ENCODE measurements at places on chromosomes 7 and 10.

GRCh38 chr7:83162402-83163256, at the start of gene PCLO:
Gene PCLO (minus strand): TSS chr7:83162884. CDS start chr7:83162592, 292 bp downstream.
- no peak for DNase-seq

GRCh38 chr10:12510501-12510941, 161.2 kb downstream of the CAMK1D start:
- no peak for DNase-seq

GRCh38 chr7:28041508-28042314, 138.9 kb downstream of the JAZF1 start:
- no peak for DNase-seq

GRCh38 chr7:148589640-148590039, 926 bp upstream of the C7orf33 start:
- DNase-seq, result no peak

DNA sequence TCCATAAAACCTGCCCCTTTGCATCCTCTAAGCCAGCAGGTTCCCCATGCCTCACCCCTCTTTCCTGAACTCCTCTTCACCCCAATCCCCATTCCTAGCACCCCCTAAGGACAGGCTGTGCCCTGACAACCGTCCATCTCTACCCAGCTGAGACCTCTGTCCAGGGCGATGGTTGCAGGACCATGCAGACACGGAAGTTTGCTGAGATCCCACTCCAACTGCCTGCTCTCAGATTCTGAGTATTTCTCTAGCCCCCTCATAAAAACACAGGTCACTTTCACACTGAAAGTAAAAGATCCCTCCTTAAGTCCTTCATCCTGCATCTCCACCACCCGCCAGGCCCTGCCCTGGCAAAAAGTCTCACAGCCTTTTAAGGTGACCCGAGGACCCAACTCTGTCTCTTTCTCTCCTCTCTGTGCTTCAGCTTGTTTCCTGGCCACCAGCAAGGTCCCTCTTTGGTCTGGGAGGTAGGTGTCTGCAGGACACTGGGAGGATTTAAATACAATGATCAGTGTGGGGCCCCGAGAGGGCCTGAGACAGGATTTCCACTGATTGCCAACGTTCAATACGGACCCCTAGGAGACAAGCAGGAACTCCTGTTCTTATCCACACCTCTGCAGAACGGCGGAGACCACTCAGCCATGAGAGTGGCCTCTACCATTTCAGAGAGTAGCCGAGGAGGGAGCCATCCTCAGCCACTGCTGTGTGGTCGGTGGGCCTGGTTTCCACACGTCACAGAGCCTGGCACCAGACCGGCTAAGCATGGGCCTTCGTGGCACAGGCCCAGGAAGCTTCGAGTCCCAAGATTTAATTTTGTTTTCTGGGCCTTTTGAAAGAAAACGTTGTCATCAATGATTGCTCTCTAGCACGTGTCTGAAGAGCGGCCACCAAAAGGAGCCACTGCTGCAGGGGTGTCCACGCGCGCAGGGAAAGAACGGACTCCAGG, 27.9 kb downstream of the CALML3 start:
- DNase-seq, result no peak

- DNase-seq, result no peak
Observed at GRCh38 chr10:86365346-86366032, 1.1 kb downstream of the GRID1 start.

GRCh38 chr7:74572301-74572979, 85.1 kb upstream of the GTF2I start:
- no peak for DNase-seq

GRCh38 chr7:47473499-47474210, 108.3 kb downstream of the TNS3 start:
- no peak for DNase-seq

- DNase-seq, result no peak
Observed at GRCh38 chr10:129793479-129793878, 170.6 kb downstream of the EBF3 start.

DNA sequence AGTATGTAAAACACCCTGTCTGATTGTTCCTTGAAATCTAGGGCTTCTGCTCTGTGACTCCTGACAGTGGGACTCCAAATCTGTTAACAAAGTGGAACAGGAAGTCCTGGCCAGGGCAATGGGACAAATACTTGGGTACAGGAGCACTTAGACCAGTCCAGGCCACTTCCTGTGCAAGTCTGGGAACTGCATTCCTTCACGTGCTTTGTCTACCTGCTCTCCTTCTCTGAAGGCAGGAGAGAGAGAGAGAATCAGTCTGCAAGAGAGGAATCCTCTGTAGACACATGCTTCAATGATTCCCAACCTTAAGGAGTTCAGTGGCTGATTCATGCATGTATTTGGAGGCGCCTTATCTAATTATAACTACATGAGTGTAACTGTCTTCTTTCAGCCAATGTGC, 530.2 kb downstream of the GATA3 start:
- no peak for DNase-seq

DNA sequence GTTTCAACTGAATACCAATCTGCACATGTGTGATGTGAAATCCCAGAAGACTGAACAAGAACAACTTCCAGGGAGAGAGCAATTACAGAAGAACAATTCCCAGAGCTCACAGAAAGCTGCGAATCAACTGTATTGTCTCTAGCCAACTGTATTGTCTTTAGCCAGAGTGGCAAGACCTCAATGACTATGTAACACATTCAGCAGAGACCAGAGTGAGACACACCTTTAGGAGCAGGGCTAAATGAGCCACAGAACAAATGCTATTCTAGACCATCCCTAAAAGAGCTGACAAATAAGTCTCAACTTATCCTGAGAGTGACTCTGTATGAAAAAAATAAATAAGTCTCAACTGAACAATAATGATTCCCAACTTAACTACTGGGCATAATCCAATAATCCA, 72.0 kb downstream of the KMT2C start:
- DNase-seq, result no peak

- no peak for DNase-seq
Observed at GRCh38 chr10:81928119-81928518, 53.1 kb downstream of the NRG3 start.

DNA sequence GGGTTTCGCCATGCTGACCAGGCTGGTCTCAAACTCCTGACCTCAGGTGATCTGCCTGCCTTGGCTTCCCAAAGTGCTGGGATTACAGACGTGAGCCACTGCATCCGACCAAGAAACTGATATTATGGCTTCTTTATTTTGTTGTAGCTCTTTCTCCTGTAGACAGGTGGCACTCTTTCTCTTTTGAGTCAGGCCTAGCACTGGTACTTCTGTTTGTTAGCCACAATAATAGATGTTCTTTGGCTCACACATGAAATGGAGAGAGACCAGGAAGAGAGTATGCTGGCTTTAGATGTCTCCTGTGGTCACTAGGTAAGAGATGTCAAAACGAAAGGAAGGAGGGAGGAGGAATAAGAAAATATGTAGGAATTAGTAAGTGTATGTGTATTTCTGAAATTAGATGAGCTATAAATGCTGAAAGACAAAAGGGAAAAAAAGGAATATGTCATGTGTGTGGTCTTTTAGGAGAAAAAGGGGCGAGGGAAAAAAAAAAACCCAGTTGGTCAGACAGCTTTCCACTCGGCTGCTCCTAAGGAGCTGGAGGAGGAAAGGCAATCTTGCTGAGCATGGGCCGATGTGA, 78.7 kb downstream of the CLEC2L start:
- no peak for DNase-seq

DNA sequence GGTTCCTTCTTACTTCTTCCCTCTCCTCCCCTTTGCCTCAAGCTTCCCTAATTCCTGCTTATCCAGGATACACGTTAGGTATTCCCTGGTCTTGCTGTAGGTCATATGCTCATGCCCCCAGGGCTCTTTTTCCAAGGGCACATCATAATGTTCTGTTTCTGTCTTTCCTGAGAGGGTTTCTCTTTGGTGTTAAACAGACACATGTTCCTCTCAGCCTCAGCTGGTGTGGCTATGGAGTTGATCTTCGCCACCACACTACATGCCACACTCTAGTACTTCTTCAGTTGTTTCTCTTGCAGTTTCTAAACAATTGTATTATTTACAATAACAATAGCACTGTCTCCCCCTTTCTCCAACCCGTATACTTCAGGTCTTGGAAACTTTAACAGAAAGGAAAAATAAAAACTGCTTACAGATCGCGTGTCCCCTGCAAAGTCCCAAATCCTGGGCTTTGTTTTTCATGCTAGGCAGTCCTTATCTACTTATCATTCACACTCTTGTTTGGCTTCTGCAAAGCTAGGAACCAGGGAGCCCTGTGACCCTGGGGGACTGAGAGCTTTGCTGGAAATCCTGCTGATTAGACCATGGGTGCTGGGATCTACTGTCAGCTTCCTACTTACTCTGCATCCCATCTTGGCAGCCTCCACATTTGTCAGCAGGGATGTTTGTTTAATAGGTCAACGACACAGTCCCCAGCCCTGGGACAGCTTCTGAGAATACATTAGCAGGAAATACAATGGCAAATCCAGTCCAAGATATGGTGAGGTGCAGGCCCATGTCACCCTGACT, 193.9 kb upstream of the BMPER start:
- no peak for DNase-seq

- no peak for DNase-seq
Observed at GRCh38 chr7:24026351-24026750, 257.6 kb upstream of the NPY start.

- DNase-seq, result no peak
Observed at GRCh38 chr10:3217853-3218252, 45.3 kb upstream of the PITRM1 start.

DNA sequence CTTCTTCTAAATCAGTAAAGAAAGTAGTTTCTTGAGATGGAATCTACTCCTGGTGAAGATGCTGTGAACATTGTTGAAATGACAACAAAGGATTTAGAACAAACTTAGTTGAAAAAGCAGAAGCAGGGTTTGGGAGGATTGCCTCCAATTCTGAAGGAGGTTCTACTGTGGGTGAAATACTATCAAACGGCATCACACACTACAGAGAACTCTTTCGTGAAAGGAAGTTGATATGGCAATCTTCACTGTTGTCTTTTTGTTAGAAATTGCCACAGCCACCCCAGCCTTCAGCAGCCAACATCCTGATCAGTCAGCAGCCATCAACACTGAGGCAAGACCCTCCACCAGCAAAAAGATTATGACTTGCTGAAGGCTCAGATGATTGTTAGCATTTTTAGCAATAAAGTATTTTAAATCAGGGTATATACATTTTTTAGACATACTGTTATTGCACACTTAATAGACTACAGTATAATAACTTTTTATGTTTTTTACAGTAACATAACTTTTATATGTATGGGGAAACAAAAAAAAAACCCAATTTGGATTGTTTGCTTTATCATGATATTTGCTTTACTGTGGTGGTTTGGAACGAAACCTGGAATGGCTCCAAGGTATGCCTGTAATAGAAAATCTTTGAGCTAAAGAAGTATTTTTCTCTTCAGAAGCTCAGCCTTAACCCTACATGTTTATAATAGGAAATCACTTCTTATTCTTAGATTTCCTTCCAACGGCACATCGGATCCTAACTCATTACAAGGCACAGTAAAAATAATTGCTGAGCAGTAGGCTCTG, 257.3 kb downstream of the LRMDA start:
- no peak for DNase-seq

- no peak for DNase-seq
Observed at GRCh38 chr7:36157527-36158320, 4.7 kb downstream of the EEPD1 start.

GRCh38 chr10:79941585-79942210, 7.2 kb downstream of the SFTPD start:
- no peak for DNase-seq
